ENCODE measurements at places on chromosomes 16 and 17.

GRCh38 chr17:36824678-36825101 is 112.6 kb upstream of the LHX1 start:
- no peak for DNase-seq

DNA sequence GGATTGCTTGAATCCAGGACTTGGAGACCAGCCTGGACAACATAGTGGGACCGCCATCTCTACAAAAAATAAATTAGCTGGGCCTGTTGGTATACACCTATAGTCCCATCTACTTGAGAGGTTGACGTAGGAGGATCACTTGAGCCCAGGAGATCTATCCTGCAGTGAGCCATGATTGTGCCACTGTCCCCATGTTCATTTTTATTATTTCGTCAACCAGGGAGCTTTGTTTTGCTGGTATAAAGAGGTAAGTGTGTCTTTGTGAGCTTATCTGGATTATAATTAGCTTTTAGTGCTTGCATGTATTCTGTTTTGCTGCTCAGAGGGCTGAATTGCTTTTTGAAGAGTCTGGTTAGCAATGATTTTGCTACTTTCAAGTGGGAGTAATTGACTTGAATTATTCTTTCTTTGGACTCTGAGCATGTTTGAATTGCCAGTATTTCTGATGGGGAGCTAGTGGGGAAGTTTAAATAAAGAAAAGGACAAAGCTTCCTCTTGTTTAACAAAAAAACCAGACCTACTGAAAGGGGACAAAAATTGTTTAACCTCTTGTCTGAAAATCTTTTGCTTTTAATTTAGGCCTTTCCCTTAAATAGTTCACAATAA is 31.6 kb upstream of the BCAS3 start:
- DNase-seq: no peak

- no peak for DNase-seq
Observed at GRCh38 chr17:74163271-74163821, 40.1 kb upstream of the RPL38 start.

DNA sequence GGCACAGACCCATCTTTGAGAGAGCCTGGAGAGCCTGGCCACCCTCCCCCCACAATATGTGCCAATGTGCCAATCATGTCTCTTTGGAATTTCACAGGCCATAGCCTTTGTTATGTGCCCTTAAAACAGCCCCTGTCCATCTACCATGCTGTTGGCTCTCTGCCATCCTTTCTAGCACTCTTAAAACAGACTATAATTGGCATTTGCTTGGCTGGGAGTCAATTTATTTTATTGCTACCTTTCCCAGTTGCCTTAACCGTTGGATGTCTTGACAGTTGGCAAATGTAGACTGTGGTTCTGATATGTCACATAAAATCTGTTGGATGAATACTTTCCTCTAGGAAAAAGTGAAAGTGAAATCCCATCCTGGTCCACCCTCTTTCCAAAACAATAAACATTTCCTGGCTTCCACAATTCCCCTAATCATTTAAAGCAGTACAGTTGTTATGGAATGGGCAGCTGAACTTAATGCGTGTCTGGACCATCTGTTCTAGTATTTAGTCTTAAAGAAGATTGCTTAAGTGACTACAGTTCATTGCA is 394.0 kb downstream of the KCNJ2 start:
- DNase-seq: no peak

DNA sequence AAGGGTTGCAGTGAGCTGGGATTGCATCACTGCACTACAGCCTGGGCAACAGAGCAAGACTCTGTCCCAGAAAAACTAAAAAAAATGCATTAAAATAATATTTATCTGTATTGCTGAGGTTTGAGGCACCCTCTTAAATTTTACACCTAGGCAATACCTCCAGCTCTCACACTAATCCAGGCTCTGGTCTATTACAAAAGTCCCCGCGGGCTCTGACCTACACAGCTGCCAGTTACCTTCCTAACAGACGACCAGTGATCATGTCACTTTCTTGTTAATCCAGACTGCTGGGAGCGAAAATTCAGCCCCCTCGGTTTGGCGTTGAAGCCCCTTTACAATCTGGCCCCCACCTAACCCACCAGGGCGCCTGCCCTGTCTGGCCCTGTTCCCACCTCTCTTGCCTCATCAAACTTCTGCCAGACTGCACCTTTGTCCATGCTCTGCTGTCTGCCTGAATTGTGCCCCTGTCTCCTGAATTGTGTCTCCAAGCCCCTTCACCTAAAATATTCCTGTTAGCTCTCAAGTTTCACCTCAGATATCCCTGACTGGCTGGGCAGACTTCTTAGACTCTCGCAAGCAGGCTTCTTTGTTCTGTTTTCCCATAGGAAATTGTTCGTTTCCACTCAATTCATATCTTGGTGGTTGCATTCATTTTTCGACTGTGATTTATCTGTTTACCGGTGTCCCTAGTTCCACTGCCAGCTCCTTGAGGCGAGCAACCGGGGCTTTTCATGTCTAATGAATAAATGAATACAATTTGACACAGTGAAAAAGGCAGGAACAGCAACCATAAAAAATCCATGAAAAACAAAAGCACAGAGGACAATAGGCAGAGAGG is 65.9 kb downstream of the PITPNC1 start:
- no peak for DNase-seq

DNA sequence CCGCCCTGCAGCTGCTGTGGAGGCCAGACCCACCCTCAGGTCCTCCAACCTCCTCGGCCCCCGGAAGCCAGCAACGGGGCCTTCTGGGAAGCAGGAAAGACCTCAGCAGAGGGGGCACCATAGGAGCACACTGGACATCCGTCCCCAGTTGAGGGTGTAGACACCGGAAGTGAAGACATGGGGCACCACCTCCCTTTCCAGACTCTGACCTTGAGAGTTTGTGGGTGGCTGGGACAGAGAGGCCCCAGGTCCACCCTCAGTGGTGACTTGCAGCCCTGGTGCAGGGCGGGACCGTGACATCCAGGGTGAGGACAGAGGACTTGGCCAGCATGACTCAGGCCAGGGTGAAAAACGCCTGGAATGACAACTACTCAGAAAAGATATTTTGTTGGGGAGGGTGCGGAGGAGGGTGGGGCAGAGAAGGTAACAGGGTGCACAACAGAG is 19.9 kb downstream of the CEP295NL start:
- DNase-seq: peak; percentile 41

DNA sequence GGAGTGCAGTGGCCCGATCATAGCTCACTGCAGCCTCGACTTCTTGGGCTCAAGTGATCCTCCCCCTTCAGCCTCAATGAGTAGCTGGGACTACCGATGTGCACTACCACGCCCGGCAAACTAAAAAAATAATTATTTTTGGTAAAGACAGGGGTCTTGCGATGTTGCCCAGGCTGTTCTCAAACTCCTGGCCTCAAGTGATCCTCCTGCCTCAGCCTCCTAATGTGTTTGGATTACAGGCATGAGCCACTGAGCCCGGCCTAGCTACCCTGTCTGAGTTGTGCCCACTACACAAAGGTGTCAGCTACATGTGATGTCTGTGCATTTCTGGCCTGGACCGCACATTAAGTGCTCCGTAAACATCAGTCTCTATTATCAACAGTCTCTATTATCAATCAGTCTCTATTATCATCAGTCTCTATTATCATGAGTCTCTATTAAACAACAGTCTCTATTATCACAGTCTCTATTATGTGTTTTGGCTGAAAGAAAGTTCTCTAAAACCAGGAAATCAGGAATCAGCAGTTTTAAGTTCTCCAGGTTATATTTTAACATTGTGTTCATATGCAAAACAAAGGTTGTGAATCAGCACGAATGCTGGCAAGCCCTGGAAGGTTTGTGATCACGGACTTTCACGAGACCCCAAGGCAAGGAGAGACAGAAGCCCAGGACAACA is 721 bp upstream of the WWOX start:
- no peak for DNase-seq

- peak; percentile 35 for DNase-seq
Observed at GRCh38 chr17:66673668-66674276, 161.1 kb upstream of the CACNG5 start.

GRCh38 chr17:55212880-55213279 is 51.9 kb upstream of the HLF start:
- no peak for DNase-seq

GRCh38 chr17:73508057-73508930 is 136.0 kb downstream of the SDK2 start:
- no peak for DNase-seq

GRCh38 chr17:27530764-27531391 is 74.6 kb downstream of the KSR1 start:
- no peak for DNase-seq

DNA sequence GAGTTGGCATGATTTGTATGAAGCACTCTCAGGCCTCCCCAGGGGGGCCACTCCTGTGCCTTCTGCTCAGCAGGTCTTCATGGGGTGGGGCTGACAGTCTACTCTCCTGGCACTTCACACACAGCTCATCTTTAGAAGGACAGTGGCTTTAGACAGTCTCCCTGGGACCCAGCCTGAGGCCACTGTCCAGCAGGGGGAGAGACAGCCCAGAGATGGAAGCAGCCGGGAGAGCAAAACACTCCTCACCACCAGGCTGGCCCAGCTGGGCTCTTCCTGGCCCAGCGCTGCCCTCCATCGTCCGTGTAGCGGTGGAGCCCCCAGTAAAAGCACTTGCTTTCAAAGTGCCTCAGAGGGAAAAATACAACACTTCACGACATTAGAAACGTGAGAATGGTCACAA is 62.0 kb upstream of the CRHR1 start:
- no peak for DNase-seq

- DNase-seq: no peak
Observed at GRCh38 chr17:49996121-49996494, 1.1 kb upstream of the DLX3 start.

GRCh38 chr17:75639327-75639726 is 6.1 kb downstream of the SMIM5 start:
- no peak for DNase-seq

DNA sequence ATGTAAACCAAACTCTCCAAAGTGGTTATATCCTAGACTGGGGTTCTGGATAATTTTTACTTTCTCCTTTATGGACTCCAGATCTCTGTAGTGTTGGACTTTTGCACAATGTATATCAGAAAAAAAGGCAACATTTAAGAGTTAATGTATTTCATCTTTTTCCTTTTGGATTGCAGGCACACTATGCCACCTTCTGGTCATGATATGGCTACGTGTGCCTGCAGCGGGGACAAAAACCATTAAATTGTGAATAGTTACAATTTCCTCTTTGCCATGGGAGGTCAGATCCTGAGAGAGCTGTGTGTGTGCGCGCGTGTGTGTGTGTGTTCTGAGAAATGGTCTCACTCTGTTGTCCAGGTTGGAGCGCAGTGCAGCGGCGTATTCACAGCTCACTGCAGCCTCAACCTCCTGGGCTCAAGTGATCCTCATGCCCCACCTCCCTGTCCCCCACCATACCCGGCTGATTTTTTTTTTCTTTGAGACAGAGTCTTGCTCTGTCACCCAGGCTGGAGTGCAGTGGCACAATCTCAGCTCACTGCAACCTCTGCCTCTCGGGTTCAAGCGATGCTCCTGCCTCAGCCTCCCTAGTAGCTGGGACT is 4.3 kb upstream of the SGF29 start:
- DNase-seq: no peak

DNA sequence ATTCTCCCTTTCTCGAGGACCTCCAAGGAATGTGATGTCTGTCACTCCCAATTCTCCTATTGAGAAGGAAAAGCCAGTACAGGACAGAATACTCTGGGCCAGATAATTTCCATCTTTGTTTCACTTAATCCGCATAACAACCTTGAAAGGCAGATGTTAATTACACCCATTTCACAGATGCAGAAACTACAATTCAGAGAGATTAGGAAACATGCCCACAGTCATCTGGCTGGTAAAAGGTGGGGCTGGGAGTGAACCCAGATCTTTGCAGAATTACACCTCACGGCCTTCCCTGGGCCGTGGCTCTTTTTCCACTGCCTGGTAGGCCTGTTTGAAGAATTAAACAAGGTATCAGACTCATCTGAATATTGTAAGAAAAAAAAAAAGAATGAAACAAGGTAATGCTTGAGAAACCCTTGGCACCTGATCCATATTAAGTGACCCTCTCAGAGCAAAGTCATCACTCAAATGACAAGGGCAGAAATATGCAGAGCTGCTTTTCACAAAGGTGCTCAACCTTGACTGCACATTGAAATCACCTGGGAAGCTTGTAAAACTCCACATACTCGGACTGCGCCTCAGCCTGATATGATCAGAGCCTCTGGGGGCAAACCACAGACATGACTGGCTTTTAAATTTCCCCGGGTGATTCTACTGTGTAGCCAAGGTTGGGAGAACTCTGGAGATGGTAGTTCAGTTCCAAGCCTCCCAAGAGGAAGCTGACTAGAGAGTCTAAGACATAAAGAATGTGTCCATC is 16.6 kb upstream of the G6PC1 start:
- DNase-seq: no peak

GRCh38 chr17:47615766-47616424 is 33.8 kb upstream of the KPNB1 start:
- DNase-seq: no peak

DNA sequence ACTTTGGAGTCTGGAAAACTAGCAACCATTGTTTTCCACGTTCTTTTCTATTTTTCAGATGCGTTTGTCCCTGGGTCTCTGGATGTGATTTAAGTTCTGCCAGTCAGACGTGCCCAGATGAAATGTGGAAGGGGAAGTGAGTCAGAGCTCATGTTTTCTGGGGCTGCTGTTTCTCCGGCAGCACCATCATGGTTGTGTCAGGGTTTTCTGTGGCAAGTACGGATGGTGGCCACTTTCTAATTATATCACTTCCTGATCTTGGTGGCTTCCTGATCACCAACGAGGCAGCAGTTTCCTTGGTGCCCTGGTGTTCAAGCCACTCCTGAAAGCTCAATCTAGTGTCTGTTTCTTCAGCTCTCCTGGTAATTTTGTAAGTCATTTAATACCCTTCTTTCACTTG is 31.4 kb upstream of the PMFBP1 start:
- DNase-seq: no peak

DNA sequence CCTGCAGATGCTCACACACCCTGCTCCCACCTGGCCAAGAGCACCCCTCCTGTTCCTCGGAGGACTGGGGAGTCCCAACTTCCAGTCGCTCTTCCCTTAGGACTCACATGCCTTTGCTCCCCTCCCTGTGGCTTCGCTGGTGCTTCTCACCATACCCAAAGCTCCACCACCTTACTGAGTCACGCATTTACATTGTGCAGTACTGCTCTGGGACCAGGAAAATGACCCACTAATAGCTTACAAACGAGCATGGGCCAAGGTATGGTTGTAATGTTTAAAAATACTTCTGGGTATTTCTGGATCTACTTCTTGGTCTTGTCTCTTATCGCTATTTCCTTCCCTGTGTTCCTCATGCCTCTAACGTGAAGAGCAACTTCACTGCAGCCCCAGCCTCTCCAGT is 41.0 kb upstream of the CDRT4 start:
- no peak for DNase-seq

GRCh38 chr16:79097771-79098170 is 502.8 kb downstream of the MAF start:
- no peak for DNase-seq

Data from fibroblast of skin of left biceps (primary cell).